ENCODE measurements at places on chromosomes 3 and 15.

DNA sequence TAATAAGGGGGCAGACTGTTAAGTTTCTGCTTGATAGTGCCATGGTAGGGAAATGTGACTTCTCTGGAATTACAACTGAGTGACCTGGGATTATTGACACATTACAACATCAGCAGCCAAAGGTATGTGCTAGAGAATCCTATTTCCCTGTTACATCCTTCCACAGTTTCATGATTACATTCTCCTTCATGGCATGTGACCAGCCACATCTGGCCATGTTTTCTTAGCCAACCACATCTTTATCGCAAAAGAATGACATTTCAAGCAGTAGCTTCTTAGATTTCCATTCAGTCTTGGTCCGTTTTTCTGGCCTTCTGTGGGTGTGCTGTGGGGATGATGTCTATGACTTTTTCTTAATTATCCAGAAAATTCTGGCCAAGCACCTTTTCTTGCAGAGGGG, 45.4 kb upstream of the CTDSPL start:
- DNase-seq, result no peak

DNA sequence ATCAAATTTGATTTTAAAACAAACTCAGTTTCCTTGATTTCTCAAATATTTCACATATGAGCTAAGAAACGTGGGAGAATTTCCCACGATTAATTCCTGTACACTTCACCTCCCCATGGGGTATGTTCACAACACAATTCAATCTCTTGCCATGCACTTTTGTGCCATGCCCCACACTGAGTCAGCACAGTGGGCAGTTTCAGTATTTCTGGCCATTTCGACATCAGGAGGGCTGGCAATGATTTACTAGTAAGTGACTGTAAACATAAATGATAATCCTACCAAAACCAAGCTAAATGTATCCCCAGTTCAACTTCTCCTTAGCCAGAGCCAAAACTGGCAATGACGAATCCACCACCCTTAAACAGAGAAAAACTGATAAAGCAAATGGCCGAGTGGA, 293.6 kb downstream of the FGF12 start:
- no peak for DNase-seq

GRCh38 chr3:195060217-195060481, 210.8 kb downstream of the XXYLT1 start:
- no peak for DNase-seq

GRCh38 chr15:82792068-82792467, 13.8 kb downstream of the FSD2 start:
- DNase-seq, result no peak

DNA sequence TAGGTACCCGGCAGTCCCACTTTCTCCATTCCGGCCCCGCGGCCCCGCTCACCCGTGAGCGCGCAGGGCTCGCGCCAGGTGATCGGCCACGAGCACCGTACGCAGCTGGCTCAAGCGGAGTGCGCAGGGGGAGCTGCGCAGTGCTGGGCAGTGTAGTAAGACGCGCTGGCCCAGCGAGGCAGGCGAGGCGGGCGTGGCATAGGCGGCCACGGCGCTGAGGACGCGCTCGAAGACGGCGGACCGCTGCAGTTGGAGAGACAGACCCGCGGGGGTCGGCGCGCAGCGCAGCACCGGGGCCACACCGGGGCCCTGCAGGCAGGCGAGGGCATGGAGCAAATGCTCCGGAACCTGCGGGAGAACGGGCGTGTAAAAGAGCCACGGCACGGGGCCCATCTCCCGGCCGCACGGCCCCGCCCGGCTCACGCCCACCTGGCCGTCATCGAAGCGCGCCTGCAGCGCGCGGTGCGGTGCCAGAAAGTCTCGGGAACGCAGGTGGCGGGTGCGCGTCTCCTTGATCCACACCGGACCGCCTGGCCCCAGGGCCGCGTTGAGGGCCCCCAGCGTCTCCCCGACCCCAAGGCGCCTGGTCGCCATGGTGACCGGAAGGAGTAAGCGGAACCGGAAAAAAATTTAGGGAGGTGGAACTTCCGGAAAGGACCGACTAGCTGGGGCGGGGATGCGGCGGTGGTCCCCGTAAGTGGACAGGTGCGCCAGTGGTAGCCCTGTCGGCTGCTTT, at the start of gene DALRD3:
Gene DALRD3, minus strand, starts transcription at position 610 of the 736 bp plus-strand sequence. Its CDS starts 16 bp downstream, at position 594.
- peak; percentile 51 for DNase-seq

- DNase-seq, result no peak
Measured at GRCh38 chr3:85912980-85913379, 954.2 kb downstream of the CADM2 start.

GRCh38 chr3:112617285-112617684, 23.7 kb downstream of the CCDC80 start:
- DNase-seq, result no peak

DNA sequence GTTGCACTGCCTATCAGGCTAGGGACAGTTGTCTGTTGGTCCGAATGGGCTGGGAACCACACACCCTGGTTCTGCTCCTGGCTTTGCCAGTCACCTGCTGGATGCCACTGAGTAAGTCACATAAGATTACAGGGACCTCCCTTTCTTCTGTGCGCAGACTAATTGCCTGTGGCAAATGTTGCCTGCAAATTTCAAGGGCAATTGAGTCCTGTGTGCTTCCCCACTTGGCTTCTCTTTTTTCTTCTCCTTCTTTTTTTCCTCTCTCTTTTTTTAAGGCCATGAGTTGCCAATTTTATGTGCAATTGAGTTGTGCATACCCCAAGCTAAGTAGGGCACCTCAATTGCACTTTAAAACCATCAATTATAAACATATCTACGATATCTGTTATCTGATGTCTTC, 963.4 kb downstream of the MCTP2 start:
- DNase-seq, result no peak

DNA sequence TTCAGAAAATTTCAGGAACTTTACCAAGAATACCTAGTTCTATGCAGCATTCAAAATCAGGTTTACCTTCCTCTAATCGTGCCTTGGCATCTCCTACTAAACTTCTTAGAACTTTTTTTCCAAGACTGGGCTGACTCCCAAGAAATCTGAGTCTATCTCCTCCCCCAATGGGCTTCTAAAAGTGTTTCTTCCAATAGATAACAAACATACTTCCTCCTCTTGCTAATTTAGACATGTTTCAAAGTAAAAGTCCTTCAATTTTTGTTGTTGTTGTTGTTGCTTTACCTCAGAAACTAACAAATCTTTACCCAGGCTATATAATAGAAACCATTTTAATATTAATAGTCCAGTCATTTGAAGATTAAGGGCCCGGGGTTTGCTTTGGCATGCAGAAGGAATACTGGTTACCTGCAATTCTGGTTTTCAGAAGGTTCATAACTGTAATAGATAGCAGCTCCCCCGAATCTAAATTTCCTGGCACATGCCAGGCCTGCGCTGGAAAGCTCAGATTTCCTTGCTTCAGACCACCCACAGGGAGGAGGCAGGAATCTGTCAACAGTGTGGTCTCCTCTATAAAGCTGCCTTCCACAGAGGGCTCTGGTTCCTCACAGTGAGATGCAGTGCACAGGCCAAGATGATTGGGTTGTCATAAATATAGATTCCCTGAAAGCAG, 188.7 kb downstream of the THRB start:
- no peak for DNase-seq

DNA sequence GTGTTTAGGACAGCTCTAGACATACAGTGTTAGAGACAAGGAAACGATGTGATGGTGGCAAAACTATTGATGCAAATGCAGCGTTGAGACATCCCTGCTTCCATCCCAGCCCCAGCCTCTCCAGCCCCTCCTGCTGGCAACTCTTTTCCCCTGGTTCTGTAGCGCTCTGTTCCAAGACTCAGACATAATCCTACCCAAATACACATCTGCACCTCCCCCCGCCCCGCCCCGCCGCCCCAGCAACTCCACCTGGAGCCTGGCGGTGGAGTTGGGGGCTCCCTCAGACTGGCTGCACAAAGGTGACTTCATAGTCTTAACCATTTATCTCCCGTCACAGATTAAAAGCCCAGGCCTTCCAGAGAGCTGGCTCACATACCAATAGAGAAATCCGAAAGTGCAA, 7.2 kb upstream of the SEC22A start:
- no peak for DNase-seq

GRCh38 chr15:93001881-93002280, 87.1 kb downstream of the RGMA start:
- no peak for DNase-seq

DNA sequence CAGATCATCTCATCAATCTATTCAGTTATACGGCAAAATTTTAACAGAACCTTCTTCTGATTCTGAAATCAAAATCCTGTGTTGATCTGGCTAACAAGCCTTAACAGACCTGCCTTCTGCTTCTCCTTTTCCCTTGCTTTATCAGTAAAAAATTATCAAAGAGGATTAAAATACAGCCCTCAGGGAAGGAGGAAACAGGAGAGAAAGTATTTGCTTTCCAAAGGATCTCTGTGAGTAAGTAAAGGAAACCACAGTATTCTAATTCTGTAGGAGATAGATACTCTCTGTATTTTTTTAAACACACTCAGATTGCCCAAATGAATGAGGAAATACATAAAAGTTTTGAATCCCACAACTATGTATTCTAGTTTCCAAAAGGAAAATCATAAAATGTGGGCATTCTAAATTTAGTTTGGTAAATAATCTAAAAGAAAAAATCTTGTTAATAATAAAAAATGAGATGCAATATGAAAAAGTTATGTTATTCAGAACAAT, 221.8 kb downstream of the ZIC1 start:
- no peak for DNase-seq

- no peak for DNase-seq
Measured at GRCh38 chr3:27907929-27908328, 185.8 kb upstream of the EOMES start.

DNA sequence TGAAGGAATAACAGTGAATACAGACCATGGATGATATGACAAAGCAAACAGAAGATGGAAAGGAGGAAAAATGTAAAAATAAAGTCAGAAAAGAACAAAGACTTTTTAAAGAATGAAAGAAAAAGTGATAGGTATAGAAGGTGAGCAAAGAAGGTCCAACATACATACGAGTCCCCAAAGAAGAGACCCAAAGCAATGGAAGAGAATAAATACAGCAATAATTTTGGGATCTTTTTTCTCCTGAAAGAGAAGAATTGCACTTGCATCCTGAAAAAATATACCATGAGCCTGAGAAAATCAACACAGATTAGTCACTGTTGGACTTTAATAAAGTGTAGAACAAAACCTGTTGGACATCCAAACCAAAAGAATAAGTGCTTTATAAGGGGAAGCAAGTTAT, 85.3 kb upstream of the SLC6A1 start:
- DNase-seq, result no peak

GRCh38 chr3:112654492-112654891, 13.5 kb upstream of the CCDC80 start:
- DNase-seq, result no peak

All from stimulated activated CD4-positive, alpha-beta T cell treated with anti-CD3 and anti-CD28 coated beads, Interleukin-2, amount 100 ng/mL, for 48 hours (primary cell).